ENCODE measurements at places on chromosomes 5 and 9.

DNA sequence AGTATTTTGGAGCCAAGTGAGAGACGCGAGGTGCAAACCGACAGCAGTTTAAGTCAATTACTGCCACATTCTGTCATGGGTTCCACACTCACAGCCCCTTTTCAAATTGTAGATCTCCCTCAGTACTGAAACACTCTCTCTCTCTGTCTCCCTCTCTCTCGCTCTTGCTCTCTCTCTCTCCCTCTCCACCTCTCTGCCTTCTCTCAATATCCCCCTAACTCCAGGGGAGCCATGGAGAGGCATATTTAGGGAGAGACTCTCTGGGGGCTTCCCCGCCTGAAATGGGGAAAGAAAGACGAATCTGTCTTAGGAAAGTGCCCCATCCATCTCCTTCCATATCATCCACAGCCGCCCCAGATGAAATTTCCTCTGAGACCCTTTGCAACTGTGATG, 1.6 kb downstream of the BRINP1 start:
- no peak for DNase-seq

DNA sequence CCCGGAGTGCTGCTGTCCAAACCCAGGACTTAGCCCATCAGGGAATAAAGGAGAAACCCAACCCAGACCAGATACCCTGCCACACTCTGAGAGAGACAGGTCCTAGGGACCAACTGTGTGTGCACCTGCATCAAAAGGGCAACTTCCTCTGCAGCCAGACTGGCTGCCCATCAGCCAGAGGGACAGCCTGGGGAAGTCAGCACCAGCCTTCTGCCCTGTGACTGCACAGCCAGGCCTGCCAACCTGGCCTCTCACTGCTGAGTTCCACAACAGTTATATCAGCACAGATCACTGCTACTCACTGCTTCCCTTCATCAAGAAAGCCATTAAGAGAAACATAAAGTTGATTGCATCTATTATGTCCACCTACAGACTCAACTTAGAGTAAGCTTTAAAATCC, 18.0 kb downstream of the GABBR2 start:
- DNase-seq = no peak

- DNase-seq = no peak
These were observed 946.0 kb downstream of the NR2F1-AS1 start for GRCh38 chr5:92635001-92635461.

DNA sequence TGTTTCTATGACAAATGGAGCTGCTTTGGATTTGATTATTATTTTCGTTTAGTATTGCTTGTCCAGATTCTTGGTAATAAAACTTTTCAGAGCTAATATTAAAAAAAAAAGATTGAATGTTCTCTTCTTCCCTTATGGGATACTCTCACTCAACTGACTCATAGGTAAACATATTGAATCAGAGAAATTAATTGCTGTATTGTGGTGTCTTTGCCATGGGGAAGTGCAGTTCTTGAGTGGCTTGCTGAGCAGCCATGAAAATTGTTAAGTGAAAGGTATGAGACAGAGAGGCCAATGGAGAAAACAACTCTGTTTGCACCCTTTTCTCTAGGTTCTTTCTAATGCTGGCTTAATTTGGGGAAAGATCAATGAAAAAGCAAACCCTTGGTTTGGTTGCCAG, 149.9 kb upstream of the HMHB1 start:
- DNase-seq = no peak

DNA sequence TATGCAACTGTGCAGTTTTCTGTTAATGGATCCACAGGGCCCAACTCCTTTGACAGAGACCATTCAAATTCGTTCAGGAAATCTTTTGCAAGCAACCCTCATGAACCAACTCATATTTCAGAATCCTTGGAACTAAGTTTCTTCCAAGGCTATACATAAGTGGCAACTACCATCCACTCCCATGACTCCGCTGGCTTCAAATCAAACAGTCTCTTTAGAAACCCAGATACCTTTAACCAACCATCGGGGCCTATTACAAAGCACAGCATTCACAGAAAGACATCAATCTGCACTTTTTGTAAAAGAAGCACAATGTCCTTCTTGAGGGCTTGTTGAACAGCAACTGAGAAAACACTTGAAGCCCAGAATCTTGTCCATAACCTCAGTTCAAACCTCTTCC, 526.9 kb downstream of the DTWD2 start:
- no peak for DNase-seq

GRCh38 chr9:97601228-97601898, 31.8 kb downstream of the TSTD2 start:
- no peak for DNase-seq

GRCh38 chr5:93277051-93277450, 304.0 kb downstream of the NR2F1-AS1 start:
- no peak for DNase-seq

DNA sequence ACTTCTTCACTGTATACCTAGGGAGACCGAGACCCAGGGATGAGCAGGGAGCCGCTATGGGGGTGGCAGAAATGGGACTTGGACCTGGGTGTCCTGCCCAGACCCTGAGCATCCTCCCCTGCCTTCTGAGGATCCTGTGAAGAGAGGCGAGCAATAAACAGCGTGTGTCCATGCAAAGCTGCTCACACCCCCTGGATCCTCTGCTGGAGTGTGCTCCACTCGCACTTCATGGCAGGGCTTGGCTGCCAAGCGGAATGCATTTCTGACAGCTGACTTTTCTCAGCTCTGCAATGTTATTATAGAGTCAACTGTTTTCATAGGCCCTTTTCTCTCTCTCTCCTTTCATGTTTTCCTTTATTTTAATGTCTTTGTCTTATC, 31.0 kb upstream of the ALDH1B1 start:
- DNase-seq = no peak

- no peak for DNase-seq
These were observed 11.4 kb upstream of the SYNPO start for GRCh38 chr5:150628936-150629485.

DNA sequence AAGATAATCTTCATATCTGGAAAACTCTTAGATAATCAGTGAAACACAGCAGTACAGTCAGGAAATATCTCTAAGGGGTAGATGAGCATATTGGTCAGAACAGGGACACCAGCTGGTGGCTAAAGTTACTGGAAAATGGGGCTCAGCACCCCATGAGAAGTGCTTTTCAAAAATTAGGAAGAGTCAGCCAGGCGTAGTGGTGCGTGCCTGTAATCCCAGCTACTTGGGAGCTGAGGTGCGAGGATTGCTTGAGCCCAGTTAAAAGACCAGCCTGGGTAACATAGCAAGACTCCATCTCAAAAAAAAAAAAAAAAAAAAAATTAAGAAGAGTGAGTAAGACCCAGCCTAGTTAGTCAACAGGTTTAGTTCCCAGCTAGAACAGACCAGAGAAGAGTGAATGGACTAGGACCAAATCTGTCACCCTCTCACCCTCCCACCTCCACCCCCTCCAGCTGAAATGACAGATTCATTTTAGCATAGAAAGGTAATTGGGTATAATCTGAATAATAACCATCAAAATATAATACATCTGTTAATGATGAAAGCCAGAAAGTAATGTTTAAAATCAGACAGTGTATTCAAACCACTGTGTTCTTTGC, 120.9 kb downstream of the CDC42SE2 start:
- DNase-seq = no peak

DNA sequence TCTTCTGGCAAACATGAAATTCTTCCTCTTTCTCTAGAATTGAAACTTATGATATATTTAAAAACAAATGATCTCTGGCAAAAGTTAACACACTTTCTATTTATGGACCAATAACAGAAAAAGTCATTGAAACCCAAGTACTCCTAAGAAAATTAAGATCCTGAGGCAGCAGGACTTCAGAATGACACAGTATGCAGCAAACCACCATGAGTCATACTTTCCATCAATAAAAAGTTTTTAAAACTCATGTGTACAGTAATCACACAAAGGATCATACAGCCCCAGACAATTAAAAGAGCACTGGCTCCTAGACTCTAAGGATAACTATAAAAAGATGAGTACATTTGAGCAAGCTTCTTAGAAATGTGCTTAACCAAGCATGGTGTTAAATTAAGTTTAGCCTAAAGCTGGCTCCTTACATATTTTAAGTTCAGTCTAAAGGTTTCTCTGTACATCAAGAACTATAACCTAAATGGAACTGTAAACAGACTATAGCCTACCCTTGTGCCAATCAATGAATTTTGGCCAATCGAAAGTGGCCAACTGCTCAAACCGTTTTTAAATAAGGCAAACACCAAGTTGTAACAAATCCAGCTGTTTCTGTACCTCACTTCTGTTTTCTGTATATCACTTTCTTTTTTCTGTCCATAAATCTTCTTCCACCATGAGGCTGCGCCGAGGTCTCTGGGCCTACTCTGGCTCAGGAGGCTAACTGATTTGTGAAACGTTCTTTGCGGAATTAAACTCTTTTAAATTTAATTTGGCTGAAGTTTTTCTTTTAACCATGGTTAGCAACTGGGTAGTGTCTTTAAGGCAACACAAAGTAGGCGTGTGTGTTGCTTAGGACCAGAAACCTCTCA, 232.1 kb upstream of the PIK3R1 start:
- DNase-seq = no peak

DNA sequence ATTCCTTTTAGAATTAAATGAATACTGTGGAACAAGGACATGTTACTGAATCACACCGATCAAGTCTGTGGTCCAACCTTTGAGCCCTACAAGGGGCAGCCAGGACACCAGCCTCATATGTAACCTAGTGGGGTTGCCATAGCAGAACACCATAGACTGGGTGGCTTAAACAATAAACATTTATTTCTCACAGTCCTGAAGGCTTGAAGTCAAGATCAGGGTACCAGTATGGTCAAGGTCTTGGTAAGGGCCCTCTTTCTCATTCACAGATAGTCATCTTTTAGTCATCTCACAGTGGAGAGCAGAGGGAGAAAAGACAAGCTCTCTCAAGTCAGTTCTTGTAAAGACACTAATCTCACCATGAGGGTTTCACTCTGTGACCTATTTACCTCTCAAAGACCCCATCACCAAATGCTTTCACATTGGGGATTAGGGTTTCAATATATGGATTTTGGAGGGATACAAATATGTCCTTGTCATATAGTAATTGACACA, 422.5 kb downstream of the GADD45G start:
- no peak for DNase-seq

GRCh38 chr5:87435144-87435694, 22.5 kb upstream of the CCNH start:
- DNase-seq = no peak
